ENCODE measurements at places on chromosomes 16 and 17.

- no peak for DNase-seq
Measured at GRCh38 chr17:64192589-64192988, 62.6 kb upstream of the ERN1 start.

- DNase-seq: no peak
Measured at GRCh38 chr17:6092182-6092902, 22.2 kb downstream of the WSCD1 start.

DNA sequence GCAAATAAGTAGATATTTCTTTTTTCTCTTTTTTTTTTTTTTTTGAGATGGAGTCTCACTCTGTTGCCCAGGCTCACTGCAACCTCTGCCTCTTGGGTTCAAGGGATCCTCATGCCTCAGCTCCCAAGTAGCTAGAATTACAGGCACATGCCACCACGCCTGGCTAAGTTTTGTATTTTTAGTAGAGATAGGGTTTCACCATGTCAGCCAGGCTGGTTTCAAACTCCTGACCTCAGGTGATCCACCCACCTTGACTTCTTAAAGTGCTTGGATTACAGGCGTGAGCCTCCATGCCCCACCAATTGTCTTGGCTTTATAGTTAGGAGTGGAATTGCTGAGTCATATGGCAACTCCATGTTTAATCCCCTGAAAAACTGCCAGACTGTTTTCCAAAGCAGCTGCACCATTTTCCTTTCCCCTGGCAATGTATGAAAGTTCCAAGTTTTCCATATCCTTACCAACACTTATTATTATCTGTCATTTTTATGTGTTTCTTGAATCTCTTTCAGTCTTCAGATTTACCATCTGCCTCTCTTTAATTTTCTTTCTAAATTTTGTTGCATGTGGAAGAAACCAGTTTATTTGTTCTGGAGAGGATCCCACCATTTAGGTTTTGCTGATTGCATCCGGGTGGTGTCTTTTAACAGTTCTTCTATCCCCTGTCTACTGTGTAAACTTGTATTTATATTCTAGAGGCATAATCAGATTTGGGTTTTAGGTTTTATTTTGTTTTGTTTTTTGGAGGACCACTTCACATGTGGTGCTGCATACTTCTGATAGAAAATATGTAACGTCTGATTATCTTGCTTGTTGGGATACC lies 9.9 kb upstream of the CES3 start:
- DNase-seq: no peak

GRCh38 chr17:78441271-78441971 lies 63.0 kb downstream of the PGS1 start:
- DNase-seq: no peak

GRCh38 chr16:77786186-77786847 lies 2.0 kb upstream of the VAT1L start:
- DNase-seq: no peak

DNA sequence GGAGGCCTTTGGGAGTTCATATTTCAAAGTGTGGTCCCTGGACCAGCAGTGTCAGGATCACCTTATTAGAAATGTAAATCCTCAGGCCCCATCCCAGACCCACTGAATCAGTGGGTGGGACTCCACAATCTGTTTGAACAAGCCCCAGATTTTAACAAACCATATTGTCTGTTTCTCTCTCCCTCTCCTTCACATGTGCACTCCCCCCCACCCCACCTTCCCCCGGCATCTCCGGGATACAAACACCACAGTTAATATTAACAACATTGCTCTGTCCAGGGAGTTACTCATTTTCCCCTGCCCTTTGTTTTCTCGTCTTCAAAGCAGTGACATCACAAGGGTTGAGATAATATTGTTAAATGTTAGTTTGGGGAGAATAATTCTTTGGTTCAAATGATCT lies 127.3 kb downstream of the KATNIP start:
- DNase-seq: no peak

DNA sequence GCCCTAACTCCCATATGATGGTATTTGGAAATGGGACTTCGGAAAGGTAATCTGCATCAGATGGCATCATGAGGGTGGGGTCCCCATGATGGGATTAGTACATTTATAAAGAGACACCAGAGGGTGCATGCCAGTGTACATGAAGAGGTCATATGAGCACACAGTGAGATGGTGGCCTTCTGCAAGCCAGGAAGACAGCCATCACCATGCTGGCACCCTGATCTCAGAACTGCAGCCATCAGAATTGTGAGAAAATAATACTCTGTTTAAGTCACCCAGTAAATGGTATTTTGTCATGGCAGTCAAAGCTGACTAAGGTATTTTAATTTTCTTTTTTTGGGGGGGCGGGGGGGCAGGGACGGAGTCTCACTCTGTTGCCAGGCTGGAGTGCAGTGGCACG lies 47.1 kb upstream of the ABCA10 start:
- no peak for DNase-seq

- DNase-seq: no peak
Measured at GRCh38 chr16:85663891-85664321, 24.8 kb downstream of the GINS2 start.

GRCh38 chr16:80671281-80671849 lies 130.6 kb downstream of the DYNLRB2 start:
- no peak for DNase-seq

- DNase-seq: no peak
Measured at GRCh38 chr16:369866-370436, 387 bp downstream of the MRPL28 start.

DNA sequence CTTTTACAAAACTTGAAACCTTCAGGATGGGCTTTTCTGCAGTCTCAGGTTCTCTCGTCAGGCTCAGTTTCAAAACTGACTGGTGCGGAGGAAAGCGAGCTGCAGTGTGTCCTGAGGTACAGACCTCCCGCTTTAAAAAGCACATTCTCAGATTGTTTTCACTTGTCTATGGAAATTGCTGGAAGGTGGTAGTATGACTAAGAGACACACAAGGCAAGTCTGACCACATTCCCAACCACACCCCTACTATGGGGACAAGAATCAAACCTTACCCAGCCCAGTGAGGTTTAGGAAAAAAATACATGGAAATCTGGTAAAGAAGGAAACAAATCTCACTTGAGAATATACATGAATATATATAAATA lies 18.2 kb downstream of the SRP68 start:
- DNase-seq: no peak

DNA sequence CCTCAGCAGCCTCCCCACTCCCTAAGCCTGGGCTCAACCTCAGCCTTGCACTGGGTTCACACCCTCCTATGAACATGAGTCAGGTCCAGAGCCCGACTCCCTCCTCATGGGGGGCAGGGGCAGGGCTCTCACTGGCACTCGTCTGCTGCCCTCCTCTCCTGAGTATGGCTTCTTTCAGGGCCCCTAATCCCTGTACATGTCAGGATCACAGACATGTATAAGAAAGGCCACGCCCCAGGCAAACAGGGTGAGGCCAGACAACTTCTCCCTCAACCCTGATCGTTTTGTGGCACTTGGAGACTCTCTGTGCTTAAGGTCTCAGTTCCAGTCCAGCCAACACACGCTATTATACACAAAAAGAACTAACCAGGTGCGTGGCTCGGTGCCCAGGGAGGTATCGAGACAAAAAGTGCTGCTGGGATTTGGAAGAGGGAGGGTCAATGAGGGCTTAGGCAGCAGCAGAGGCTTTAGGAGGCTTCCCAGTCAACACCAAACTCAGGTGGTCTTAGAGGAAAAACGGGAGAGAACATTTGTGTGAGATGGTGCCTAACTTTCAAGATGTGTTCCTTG lies 45.2 kb downstream of the CMTM3 start:
- DNase-seq: no peak

DNA sequence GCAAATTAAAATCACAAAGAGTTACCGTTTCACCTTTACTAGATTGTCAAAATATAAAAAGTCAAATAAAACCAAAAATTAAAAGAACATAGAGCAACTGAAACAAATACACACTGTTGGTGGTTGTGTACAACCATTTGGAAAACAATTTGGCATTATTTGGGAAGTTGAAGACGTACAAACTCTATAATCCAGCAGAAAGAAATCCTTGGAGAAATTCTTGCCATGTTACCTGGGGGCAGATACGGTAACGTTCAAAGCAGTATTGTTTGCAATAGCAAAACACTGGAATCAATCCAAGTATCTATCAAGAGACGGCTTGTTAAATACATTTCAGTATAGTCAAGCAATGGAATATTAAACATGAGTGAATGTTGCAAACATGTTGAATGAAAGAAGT lies 56.7 kb downstream of the TBX4 start:
- DNase-seq: no peak

DNA sequence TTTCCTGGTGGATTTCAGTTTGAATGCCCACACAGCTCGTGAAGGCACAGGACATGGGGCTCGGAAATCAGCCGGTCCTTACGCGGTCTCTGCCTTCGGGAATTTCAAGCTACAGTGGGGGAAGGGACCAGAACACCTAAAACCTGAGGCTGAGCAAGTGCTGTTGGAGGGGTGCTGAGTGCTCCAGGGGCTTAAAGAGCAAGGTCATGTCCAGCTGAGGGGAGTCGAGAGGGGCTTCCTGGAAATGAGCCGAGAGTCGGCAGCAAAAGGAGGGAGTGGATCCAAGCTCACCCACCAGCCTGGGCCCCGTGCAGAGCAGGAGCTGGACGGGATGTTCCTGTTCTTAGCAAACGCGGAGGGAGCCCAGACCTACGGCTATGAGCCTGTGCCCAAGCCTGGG lies 73.2 kb upstream of the RPL38 start:
- DNase-seq: no peak

- DNase-seq: no peak
Measured at GRCh38 chr16:68722119-68723024, 14.7 kb upstream of the CDH1 start.

GRCh38 chr16:67170949-67171649 lies 761 bp downstream of the NOL3 start:
- no peak for DNase-seq

GRCh38 chr16:81936209-81937000 lies 74.9 kb downstream of the SDR42E1 start:
- no peak for DNase-seq

- no peak for DNase-seq
Measured at GRCh38 chr17:17305281-17305801, 2.2 kb downstream of the NT5M start.

DNA sequence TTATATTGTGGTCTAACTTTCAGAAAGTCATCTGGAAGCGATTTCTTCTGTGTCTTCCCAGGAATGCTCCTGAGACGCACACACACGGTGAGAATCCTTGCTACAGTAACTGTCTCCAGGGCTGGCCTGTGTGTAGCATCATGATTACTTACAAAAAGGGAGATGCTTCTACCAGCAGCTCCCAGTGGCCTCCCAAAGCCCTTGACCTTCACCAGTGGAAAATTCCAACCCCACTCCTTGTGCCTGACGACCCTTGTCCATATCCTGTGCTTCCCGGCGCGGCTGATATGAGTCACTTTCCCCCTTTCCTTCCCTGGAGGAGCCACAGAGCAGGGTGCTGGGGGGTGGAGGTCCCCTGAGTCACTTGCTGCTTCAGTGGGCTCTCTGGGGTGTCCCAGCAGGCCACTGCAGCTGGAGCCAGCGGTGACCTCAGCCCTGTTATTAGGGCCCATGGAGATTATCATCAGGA lies 22.1 kb upstream of the NAT9 start:
- no peak for DNase-seq

DNA sequence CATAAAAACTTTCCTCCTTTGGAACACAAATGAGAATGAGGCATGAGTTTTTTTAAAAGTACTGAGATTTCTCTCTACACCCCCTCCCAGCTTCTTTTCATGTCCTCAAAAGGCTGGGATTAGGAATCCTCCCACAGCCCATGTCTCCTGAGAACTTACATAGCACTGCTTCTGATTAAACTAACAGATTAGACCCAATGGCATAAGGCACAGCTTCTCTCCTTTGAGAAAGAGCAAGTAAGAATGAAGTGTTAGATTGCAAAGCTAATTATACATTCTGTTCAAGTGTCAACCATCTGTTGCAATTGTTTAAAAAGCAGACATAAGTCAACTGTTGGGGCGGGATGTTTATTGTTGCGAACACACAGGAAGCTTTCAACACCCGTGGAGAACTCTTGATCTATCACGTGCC lies 715.1 kb downstream of the CDH11 start:
- no peak for DNase-seq

GRCh38 chr17:75604034-75604695 lies 16.6 kb downstream of the MYO15B start:
- DNase-seq: no peak

DNA sequence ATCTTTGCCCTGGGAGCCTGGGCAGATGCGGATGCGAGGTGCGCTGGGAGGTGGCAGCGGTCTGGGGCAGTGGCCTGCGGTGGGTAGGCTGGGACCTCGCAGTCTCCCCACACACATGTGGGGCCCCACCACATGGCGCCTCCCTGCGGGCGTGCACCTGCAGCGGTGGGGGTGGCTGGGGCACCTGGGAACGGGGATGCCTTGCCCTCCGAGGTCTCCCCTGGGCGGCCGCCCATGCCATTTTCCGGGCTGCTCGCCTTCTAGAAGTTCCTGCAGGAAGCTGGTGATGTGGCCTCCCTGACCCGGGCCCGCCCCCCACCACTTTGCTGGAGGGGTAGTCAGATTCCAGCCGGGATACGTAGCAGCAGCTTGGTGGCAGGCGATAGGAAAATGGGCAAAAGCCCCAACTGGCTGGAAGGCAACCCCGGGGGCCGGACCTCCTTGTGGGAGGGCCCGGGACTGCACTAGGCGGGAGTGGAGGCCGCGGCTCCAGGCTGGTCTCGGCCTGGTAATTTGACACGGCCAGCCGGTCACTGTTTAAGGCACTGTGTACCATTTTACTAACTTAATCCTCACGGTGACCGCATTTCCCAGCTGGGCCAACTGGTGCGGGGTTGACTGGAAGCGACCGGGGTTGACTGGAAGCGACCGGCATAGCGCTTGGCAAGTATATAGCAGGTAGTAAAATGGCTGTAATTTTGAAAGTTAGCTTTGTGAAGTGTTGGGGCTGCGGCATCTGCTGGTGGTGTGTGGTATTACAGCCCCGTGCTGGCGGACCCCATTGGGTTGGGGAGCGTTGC lies 38.5 kb downstream of the IGF2BP1 start:
- DNase-seq: peak; percentile 49

- no peak for DNase-seq
Measured at GRCh38 chr16:1020091-1020399, 38.5 kb downstream of the SOX8 start.

DNA sequence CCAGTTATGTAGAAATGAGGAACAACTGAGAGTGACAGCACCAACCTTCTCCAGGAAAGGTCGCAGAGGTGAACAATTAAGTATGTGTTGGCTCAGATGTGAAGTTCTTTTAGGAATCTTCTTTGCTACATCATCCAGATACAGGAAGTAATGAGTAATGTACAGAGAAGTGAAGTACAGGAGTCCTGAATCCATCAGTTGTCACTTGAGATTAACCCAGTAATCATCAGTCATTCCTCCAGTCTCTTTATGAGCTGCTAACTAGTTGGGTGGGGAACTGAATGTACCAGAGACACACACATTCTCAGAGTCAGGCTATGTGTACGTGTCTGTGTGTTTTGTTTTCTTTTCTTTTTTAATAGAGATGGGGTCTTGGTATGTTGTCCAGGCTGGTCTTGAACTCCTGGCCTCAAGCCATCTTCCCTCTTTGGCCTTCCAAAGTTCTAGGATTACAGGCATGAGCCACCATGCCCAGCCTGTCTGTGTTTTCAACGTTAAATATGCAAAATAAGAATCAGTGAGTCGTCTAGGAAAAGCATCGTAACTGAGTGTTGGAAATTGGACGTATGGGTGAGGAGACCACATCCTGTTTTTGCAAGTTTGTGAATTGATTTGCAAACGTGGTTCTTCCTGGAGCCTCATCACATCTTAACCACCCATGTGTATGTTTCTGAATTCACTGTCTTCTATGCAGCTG lies 19.9 kb downstream of the ZNF200 start:
- no peak for DNase-seq
